ENCODE measurements at places on chromosomes 1 and 21.
A peak's percentile ranks its signal among the peaks of the same experiment; 100 is the strongest.

- DNase-seq: no peak
Observed at GRCh38 chr1:30611741-30612309, 111.6 kb downstream of the MATN1 start.

DNA sequence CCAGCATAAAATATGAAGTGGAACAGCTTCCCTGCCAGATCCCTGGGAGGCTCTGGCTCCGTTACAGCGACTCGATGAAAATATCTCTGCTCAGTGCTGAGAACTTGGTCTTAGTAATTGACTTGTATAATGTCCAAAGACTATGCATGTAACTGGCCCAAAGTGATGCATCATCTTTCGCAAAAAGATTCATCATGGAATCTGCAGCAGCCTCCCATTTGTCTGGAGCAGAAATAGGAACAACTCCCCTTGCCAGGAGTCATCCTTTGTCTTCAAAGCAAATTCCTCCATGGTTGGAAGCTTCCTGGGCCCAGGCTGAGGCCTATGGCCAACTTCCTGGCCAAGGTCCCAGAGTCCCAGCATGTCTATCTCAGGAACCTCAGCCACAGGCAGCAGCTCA, 16.9 kb upstream of the SLC6A17 start:
- no peak for DNase-seq

GRCh38 chr1:25460020-25460419, 29.3 kb downstream of the MACO1 start:
- no peak for DNase-seq

GRCh38 chr1:24094554-24094953, 17.4 kb downstream of the MYOM3 start:
- no peak for DNase-seq

DNA sequence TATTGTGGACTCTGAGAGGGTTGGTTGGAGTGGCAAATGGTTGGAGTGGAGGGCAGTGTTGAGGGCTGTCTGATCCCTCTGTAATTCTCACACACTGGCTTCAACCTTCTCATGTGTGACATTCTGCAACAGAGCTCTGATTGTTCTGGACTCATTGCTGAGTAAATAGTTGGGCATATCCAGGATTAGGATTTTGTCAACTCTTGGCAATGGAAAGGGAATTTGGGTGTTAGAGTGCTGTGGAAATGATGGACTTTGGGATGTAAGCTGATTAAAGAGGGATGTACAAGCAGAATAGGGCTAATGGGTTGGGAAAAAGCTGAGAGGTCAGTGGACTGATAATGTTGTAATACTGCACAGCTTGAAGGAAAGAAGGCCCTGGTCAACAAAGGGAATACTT, 16.5 kb downstream of the TLCD4 start:
- no peak for DNase-seq

- no peak for DNase-seq
Observed at GRCh38 chr1:67839826-67840225, 6.6 kb upstream of the GNG12 start.

- DNase-seq: no peak
Observed at GRCh38 chr1:30507401-30508174, 215.8 kb downstream of the MATN1 start.

- DNase-seq: no peak
Observed at GRCh38 chr1:183277821-183278738, 92.0 kb downstream of the LAMC2 start.

DNA sequence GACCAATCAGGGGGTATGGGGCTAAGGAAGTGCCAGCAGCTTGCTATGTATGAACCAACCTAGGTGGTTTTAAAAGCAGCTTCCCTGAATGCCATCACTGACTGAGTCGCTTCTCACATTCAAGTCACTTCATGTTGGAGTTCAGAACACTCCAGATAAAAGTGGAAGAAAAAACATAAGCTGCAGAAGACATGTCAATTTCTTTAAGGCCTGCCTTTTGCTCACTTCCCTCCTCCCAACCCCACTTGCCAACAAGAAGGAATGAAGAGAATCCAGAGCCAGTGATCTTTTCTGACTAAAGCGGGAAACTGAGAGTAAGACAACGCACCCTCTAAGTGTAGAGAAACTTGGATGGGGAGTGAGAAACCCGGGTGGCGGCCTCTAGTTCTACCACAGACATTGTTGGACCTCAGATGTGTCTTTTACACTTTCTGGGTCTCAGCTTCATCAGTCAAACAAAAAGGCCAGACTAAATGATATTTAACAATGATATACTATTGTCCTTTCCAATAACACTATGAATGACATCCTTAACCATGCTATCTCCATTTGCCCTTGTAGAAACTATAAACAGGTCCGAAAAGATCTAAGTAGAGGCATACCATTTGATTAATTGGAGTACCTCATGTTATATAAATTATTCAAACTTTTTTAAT, 54.1 kb downstream of the LUZP1 start:
- DNase-seq: no peak

DNA sequence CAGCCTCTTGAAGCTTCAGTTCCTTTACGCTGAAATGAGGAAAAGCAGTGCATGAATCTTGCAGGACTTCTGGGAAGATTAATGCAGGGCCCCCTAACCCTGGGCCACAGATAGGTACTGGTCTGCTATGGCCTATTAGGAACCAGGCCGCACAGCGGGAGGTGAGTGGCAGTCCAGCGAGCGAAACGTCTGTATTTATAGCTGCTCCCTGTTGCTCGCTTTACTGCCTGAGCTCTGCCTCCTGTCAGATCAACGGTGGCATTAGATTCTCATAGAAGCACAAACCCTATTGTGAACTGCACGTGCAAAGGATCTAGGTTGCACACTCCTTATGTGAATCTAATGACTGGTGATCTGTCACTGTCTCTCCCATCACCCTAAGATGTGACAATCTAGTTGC, 130.2 kb downstream of the CHRM3 start:
- no peak for DNase-seq

GRCh38 chr1:201444792-201445191, 23.3 kb upstream of the TNNI1 start:
- no peak for DNase-seq

DNA sequence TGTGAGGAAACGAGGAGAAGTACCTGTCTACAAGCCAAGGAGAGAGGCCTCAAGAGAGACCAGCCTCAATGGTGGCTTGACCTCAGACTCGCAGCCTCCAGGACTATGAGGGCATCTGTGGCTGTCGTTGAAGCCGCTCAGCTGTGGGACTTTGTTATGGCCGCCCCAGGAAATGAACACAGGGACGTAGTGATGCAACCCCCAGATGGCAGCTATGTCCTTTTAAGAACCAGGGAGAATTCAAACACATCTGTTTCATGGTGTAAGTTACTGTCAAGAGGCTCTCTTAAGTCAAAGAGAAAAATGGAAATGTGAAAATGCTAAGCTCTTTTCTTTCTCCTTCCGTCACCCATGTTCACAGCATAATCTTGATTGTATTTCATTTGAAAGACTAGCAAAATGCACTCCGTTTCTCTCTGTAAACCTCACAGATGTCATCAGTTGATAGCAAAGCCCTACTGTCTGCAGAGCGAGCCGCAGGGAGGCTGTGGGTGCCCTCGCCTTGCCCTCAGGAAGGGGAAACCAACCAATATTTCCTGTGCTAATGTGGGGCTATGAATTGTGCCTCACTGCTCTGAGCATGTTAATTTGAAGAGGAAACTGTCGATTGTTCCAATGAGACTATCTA, 21.3 kb downstream of the UBASH3A start:
- peak; percentile 48 for DNase-seq

DNA sequence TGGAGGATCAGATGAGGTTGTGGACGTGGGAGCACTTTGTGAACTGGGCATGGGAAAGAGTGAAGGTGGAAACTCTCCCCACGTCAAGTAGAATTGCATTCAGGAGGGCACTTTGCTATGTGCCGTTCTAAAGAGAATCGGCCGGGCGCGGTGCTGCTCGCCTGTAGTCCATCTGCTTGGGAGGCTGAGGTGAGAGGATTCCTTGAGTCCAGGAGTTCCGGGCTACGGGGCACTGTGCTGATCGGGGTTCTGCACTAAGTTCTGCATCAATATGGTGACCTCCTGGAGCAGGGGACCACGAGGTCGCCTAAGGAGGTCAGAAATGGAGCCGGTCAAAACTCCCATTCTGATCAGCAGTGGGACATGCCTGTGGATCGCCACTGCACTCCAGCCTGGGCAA, 141.9 kb downstream of the PEX14 start:
- DNase-seq: no peak

DNA sequence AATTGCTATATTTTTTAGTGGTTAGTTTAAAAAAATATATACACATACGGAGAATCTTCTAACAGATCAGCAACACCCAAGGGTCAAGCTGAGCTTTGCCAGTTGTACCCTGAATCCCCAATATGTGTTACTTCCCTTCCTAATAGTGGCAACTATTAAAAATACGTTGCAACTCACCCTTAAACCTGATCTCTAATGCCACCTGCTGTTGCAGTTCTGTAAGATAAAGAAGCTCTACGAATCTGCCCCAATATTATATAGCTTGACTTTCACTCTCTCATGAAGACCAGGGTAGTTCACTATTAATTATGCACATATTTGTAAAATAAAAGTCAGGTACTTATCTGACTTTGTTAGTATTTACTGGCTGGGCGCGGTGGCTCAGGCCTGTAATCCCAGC, 58.4 kb downstream of the ASH1L start:
- peak; percentile 18 for DNase-seq

GRCh38 chr1:67570486-67571143, 114.4 kb upstream of the GADD45A start:
- no peak for DNase-seq

DNA sequence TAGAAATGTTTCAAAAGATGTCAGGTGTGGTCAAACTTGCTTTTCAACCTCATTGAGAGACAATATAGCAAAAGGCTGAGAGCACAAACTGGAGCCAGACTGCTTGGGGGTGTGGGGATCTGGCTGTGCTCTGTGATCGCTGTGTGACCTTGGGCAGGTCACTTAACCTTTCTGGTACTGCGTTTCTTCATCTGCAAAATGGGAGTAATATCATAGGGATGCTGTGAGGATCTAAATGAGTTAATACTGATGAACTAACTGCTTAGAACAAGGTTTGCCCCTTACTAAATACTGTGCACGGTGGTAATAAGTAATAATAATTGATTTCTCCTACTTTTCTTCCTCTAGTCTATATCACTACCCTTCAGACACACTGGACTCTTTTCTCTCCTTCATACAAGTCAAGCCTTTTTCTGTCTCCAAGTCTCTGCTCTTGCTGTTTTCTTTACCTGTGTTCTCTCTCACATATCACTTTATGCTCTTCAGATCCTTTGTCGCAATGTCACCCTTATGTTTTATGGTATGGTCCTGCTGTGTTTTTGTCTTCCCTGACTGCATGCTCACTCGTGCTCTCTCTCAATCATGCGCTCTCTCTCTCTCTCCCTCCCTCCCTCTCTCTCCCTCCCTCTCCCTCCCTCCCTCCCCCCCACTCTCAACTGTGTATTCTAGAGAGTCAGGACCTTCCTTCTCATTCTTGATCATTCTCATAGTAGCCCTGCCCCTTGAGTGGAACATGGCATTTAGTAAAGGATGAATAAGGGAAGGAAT, 3.3 kb downstream of the MGST3 start:
- no peak for DNase-seq

DNA sequence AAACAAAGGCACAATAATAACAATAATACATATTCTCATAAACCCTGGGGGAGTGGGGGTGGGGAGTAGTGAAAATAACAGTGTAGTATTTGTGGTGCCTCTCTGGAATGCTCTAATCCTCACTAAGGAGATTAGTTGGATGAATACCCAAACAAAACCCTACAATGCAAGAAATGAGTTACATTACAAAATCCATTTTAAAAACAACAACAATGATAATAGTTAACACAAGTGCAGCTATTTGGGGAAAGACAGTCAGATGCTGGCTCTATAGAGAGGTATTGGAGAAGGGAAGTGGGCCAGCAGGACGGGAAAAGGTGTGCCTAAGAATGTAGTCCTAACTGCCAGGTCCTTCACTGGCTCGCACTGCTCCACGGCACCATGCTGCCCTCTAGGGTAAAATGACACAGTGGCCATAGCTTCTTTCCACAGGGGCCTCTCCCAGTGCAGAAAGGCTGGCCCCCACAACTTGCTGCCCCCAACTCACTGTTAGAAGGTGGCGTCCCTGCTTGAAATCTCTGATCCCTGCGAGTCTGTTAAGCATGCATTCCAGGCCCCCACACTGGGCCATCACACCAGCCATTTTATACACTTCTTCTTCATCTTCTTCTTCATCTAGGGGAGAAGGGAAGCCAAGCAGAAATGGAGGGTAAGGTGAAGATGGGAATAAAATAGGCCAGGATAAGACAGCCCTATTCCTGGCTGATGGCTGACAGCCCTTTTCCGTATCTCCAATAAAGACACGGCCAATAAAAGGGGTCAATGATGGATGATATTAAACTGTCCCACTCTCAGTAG, 113.8 kb downstream of the UBR4 start:
- no peak for DNase-seq

DNA sequence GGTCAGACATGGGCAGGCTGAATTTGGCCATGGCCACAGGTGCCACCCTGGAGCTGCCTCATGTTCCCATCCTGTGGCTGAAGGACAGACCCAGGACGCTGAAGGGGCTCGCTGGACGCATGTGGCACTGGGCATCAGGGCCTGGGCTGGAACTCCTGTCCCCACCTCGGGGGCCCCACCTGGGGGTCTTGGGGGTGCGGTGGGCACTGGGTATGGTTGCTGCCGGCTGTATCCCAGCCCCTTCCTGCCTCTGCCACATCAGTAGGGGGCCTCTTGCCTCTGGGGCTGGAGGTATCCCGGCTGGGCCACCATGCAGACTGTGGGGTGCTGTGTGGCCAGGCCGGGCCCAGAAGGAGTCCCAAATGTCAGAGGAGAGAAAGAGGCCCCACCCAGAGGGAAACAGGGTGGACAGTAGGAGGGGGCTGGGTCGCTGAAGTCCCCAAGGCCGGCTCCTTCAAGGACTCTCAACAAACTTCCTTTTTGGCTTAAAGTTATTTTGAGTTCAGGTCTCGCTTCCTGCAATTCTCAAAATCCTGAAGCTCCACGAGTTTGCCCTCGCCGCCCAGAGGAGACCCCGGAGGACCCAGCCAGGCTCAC, 78.7 kb downstream of the SIK1 start:
- DNase-seq: no peak

GRCh38 chr1:69814926-69815325, 247.2 kb downstream of the LRRC7 start:
- no peak for DNase-seq

DNA sequence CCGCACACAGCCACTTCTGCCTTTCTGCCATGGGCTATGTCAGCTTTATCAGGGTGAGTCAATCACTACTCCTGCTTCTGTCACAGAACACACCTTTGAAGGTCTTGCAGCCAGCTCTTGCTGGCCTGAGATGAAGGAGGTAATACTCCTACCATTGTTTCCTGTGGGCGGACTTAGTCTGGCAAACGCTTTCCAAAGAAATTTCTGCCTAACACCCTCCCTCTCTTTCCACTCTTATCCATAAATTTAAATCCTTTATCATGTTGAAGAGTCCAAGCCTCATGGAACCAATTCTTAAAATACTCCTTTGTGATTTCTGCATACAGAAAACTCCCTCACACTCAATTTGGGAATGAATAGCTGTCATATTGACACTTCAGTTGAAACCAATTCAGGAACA, 633.1 kb upstream of the CHRM3 start:
- DNase-seq: no peak

DNA sequence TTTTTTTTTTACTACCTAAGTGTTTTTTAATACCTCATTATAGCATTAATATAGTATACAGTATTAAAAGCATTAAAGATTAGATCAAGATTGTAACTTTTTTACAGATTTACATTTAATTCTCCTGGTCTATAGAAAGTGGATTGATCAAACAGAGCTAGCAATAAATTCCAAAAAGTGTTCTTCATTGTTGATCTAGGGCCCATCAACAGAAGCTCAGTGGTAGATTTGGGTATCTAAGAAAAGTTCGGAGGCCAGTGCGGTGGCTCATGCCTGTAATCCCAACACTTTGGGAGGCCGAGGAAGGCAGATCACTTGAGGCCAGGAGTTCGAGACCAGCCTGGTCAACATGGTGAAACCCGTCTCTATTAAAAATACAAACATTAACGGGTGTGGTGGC, 12.5 kb downstream of the NUP210L start:
- DNase-seq: no peak

Data from GM06990 (cell line).